ENCODE measurements at places on chromosomes 6 and 20. TPM values are rescaled to one million over a fixed set of nuclear protein-coding genes. Genes with fewer than 3 reads are reported as not detected.

GRIK2 gene
- total RNA-seq = 0.34 TPM

SGK2 gene
- total RNA-seq = 0.93 TPM

FAM83C gene
- total RNA-seq = 1.7 TPM

DNMT3B gene
- 1.5 TPM for total RNA-seq

GPR63 gene
- 0.68 TPM for total RNA-seq

BTNL2 gene
- not detected for total RNA-seq

B3GAT2 gene
- under 0.01 TPM for total RNA-seq

WFDC10B gene
- total RNA-seq = not detected

FILIP1 gene
- under 0.01 TPM for total RNA-seq

BPIFA2 gene
- total RNA-seq = 0.07 TPM

ZBTB46 gene
- total RNA-seq = 1.7 TPM

VIP gene
- 0.14 TPM for total RNA-seq

DNAH8 gene
- total RNA-seq = under 0.01 TPM

LAMA4 gene
- 2.3 TPM for total RNA-seq

TTBK1 gene
- total RNA-seq = not detected

MRPS10 gene
- 91.2 TPM for total RNA-seq

PCSK2 gene
- not detected for total RNA-seq

TMEM74B gene
- 0.36 TPM for total RNA-seq

OXT gene
- not detected for total RNA-seq

CALHM4 gene
- total RNA-seq = not detected
